KBM-7 (cell line): ENCODE measurements at places on chromosomes 16 and 17.
A peak's percentile ranks its signal among the peaks of the same experiment; 100 is the strongest.

DNA sequence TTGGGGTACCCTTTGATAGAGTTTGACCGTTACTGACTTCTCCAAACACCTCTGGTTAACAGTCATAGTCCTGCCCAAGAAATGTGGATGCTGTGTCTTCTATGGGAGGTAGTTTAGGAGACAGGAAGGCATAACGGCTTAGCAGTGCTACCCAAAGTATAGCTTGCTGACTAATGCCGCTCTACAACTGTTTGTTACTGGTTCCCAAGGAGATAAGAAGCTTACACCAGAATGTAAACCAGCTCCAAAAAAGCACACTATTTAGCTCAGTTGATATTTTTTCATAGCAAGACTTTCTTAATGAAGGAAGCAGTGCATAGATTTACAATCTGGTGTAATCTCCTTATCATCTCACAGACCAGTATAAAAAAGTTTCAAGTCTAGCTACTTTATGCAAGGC lies 95.7 kb downstream of the HS3ST3B1 start:
- DNase-seq, result no peak

GRCh38 chr17:77877036-77877435 lies 81.5 kb upstream of the TNRC6C start:
- no peak for DNase-seq

DNA sequence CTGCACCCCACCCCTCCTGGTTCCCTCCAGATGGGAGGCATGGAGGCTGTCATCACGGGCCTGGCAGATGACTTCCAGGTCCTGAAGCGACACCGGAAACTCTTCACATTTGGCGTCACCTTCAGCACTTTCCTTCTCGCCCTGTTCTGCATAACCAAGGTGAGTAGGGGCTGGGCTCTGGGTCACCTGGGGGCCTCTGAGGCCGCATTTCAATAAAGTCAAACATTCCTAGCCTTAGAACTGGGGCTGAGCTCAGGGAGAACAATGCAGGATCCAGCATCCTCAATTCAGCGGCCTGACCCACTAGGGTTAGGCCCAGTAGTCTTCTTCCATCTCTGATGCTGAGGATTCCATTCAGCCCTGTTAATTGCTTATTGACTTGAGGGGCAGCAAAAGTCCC lies 42.1 kb downstream of the SLC6A2 start:
- no peak for DNase-seq

GRCh38 chr17:77873500-77874302 lies 84.8 kb upstream of the TNRC6C start:
- DNase-seq, result no peak

GRCh38 chr16:57500578-57501111 lies 14.4 kb upstream of the DOK4 start:
- peak; percentile 43 for DNase-seq

DNA sequence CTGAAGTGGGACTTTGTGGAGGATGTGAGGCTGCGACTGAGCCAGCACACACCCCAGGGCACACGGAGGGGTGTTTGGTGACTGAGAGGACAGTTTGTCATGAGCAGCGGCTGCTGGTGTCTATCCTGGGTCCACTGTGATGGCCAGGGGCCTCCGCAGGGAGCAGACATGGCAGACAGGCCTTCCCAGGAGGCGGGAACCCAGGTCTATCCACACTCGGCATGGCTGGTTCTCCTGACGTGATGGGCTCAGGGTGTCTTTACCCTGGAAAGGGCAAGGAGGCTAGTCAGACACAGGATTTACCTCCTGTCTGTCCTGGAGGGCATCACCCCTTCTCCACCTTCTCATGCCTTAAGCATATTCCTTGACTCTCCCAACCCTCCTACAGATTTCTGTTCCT lies 671 bp upstream of the CD300C start:
- DNase-seq, result no peak

- DNase-seq, result peak; percentile 64
Measured at GRCh38 chr17:36533935-36534839, 481 bp downstream of the MYO19 start.

DNA sequence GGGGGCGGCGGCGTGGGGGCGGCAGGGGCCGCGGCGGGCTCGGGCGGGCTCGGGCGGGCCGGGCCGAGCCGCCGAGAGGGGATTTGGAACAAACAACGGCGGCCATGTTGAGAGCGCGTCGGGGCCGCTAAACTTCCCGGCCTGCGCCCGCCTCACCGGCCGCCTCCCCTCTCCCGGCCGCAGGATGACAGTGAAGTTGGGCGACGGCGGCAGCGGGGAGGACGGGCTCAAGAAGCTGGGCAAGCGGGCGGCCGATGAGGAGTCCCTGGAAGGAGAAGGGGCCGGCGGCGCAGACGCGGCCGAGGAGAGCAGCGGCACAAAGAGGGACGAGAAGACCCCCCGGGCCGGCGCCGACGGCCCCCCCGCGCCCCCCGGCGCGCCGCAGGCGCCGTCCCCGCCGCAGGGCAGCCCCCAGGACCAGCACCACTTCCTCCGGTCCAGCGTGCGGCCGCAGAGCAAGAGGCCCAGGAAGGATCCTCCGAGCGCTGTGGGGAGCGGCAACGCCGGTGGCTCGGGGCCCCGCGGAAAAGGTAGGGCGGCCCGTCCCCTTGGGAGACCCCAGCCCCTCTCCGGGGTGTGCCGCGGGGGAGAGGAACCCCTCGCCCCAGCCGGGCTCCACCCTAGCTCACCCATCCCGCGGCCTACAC lies 2.4 kb downstream of the CRAMP1 start:
- peak; percentile 26 for DNase-seq

- DNase-seq, result peak; percentile 34
Measured at GRCh38 chr17:82097184-82097918, 685 bp downstream of the FASN start.

- no peak for DNase-seq
Measured at GRCh38 chr16:58393138-58393504, 850 bp downstream of the GINS3 start.

DNA sequence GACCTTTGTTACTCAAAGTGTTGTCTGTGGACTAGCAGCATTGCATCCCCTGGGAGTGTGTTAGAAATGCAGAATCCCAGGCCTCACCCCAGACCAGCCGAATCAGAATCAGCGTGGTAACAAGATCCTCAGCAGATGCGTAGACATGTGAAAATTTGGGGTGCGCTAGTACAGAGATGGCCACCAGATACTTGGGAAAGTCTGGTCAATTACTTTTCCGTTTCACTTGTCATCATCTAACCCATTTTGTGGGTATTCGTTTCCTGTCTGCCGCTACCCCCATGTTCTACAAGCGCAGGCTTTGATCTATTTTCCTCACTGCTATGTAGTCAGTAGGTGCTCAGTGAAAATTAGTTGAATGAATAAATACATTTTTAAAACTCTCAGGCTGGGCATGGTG lies 33.1 kb upstream of the HERPUD1 start:
- DNase-seq, result no peak

- DNase-seq, result no peak
Measured at GRCh38 chr17:81034168-81034777, 678 bp upstream of the BAIAP2 start.

- no peak for DNase-seq
Measured at GRCh38 chr17:49588726-49589576, 13.3 kb downstream of the NXPH3 start.

DNA sequence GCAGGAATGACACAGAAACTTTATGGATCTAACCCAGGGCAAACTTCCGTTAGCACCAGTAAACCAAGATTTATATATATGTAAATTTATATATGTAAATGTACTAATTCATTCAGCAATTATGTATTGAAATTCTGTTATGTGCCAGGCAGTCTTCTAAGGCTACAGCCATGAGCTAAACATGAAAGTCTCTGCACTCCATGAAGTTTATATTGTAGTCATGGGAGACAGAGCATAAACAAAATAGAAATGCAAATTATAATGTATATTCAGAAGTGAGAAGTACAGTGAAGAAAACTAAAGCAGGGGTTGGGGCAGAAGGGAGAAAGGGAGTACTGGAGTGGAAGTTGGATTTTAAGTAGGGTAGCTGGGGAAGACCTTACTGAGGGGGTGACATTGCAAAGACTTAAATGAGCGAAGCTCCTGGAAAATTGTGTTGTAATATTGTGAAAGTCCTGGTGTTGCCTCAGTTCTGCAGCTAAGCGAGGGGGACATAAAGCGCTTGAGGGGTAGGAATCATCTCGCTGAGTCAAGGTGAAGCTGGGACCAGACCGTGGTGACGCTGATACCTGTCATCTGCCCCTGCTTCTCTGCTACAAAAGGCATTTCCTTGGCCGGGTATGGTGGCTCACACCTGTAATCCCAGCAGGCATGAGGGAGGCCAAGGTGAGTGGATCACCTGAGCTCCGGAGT lies 64.8 kb downstream of the YPEL2 start:
- DNase-seq, result no peak

GRCh38 chr17:75752802-75753513 lies 12.0 kb downstream of the GALK1 start:
- DNase-seq, result no peak

- no peak for DNase-seq
Measured at GRCh38 chr17:1067282-1067956, 70.5 kb downstream of the TIMM22 start.

DNA sequence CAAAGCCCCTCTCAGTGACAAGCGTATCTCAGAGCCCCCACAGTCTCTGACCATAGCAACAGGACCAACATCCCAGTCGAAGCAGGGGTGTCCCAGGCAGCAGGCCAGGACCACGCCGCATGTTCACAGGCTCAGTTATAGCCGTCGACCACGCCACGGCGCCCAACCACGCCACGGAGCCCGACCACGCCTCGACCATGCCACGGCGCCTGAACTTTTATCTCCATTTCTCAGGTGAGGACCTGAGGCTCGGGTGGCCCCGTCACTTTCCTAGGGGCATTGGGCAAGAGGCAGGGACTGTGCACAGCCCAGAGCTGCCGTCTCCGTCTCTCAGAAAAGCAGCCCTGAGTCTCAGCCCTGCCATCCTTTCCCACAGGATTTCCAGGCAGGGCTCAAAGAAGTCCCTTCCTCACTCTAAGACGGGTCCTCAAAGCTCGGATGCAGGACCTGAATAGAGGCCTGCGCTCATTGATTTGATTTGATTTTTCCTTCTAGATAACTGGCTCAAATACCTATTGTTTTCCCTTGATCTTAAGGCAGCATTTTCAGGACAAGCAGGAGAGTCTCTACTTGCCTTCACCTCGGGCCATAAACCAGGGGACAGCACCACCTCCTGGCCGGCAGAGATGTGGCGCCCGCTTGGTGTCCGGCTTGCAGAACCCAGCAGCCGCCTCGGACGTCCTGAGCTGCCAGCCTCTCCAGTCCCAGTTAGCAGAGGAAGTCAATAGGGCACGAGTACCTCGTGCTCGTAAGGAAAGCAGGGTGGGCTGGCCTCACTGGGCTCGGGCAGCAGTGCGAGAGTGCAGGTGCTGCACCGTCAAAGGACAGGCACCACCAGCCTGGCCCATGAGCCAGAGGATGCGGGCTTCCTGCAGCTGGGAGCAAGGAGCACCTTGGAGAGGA lies 38.8 kb downstream of the C16orf95 start:
- DNase-seq, result peak; percentile 72

- no peak for DNase-seq
Measured at GRCh38 chr17:31371511-31372097, 19.9 kb upstream of the RAB11FIP4 start.

GRCh38 chr16:72012607-72013006 lies 4.1 kb downstream of the DHODH start:
- DNase-seq, result no peak

DNA sequence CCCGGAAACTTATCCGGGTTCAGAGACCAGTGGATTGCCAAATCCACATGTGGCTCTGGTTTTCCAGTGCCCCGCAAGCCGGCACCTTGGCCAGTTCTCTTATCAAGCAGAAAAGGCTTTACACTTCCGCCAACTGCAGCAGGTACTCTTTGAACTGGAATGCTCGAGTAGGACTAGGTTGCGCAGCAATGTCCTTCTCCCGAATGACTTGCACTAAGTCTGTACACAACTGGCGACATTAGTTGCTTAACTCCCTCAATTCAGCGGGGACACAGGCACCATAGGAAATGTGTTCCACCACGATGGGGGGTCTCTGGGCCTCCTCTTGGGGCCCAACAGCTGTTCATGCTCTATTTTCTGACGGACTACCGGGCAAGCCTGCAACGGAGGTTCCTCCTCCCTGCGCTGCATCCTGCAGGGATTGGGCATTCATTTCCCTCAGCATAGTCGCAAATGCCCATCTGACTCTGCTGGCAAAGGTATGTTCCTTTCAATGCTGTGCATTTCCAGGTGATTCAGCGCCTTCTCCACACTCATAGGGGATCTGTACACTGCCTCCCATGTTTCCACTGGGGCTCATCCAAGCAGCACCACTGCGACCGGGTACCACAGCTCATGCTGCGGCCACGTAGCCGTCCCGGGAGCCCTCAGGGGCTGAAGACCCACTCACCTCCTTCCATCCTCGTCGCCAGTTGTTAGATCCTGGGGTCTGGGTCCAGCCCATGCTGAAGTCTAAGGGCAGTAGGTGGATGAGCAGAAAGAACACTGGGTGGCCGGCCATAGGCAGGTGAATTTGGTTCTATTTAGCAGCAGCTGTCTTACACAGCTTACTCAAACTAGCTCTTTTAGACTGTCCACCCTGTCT lies 34.2 kb upstream of the APPBP2 start:
- no peak for DNase-seq

DNA sequence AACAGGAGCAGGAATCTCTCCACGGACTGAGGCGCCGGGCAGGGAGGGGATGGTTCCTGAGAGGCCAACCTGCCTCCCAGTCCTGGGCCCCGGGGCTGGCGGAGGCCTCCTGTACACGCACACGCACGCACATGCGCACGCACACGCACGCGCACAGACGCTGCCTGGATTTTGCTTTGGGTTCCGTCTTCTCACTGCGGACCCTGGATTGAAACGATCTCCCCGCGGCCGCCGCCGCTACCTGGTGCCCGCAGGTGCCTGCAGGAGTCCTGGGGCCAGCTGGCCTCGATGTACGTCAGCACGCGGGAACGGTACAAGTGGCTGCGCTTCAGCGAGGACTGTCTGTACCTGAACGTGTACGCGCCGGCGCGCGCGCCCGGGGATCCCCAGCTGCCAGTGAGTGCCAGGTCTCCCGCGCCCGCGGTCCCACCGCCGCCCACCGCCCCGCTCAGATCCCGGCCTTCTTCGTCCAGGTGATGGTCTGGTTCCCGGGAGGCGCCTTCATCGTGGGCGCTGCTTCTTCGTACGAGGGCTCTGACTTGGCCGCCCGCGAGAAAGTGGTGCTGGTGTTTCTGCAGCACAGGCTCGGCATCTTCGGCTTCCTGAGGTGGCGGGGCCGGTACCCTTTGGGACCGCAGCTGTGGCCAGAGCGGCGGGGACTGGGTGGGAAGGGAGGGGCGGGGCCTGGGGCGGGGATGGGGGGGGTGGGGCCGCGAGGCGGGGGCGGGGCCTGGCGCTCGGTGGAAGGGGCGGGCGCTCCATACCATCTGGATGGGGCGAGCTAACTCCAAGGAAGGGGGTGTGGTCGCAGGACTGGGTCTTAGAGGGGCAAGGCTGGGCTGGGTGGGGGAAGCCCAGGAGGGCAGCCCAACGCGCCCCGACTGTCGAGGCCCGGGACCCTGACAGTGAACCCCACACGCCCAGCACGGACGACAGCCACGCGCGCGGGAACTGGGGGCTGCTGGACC lies 12.3 kb downstream of the CES4A start:
- DNase-seq, result no peak

GRCh38 chr16:67666559-67667452 lies at the start of the genes C16orf86 and ENKD1:
C16orf86 (plus strand) TSS chr16:67666814; CDS start chr16:67666971, 157 bp downstream.
ENKD1 (minus strand) TSS chr16:67666750; CDS start chr16:67666442, 308 bp downstream.
- DNase-seq, result peak; percentile 76
